ENCODE measurements at places on chromosomes 7 and 10.

- no peak for DNase-seq
Measured at GRCh38 chr10:129771024-129771423, 193.1 kb downstream of the EBF3 start.

- DNase-seq = peak; percentile 2
Measured at GRCh38 chr7:37211097-37211880, 237.4 kb downstream of the ELMO1 start.

DNA sequence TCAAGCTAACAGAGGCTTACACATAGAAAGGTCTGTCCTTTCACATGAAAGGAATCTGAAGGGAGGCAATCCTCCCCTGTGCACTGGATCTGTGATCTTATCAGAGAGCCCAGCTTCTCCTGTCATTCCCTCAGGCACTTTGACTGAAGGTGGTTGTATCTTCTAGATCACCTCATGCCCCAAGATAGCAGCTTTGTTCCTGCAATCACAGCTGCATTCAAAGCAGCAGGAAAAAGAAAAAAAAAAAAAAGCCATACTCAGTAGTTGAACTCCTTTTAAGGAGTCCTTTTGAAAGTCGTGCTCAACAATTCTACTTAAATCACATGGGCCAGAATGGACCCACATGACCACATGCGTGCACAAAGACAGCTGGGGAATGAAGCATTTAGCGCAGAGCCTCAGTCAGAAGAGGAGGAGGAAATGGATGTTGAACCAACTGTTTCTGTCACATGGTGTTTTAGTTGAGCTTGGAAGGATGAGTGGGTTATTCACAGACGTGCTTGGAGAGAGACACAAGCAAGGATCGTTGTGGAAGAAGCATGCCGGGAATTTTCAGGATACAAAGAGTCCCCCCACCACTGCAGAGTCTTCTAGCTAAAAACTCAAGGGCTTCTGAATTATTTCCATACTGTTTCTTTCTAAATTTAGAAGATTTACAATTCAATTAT lies 13.0 kb upstream of the PFKP start:
- DNase-seq = no peak

DNA sequence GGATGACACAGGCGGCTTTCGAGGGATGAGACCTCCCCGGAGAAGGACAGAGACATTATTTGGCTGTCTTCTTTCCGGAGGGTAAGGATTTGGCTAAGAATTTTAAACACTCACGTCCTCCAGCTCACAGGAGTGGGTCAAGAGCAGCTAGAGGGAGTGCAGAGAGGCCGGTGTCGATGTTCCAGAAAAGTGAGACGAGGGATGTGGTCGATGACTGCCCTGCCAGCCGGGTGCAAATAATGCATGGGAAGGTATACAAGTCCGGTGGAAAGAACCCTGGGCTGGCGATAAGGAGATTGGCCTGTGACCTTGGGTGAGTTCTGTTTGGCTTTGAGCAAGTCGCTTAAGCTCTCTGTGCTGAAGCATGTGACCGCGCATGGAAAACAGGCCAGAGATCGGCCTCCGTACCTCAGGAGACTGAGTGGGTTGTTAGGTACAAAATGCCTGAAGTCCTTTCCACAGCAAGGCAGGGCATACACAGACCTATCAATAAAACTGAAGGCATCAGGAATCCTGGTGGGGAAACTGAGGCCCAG lies 149.1 kb downstream of the UBE2H start:
- DNase-seq = no peak

DNA sequence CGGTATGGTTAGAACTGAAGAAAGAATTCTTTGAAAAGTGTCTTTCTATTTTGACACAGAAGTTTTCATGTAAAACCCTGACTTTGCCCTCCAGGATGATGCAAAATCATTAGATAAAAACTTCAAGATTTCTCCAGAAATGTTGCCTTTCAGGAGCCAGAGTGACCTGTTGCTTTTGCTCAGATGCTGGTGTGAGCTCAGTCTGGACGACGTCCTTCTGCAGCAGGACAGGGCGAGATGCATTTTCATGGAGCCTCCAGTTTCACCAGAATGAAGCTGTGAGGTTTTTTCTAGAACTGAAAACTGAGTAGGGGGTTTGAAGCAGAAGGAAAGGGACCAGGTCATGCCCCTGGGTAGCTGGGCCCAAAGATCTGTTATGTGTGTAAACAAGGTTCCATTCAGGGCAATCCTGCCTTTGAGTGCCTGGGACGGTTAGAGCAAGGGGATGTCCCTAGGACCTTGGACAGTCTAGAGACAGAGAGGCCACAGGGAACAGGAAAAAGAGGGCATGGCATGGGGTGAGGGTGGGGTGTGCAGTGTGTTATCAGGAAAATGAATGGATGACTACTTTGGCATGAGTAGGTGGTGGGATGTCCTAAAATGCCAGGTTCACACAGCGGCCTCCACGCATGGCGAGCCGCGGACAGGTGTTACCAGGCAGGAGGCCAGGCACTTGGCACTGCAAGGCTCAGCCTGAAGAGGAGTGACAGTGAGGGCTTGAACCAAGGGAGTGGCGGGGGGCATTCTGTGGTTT lies 356.3 kb downstream of the CXCL12 start:
- DNase-seq = no peak

DNA sequence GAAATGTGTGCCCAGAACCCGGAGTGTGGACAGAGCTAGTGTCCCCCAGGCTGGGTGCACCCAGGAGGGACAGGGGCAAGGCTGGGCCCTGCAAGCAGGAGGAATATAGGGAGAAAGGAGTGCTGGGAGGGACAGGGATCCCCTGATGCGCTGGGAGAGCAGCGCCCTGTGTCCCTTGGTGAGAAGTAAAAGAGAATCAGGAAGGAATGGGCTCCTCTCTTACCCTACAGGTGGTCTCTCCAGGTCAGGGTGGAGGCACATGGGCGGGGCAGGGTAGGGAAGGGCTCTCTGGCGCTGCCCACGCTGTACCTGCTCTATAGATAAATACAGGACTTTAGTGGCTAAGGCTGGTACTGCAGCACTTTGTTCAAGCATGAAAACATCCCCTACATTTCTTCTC lies 753.8 kb downstream of the GRID1 start:
- DNase-seq = no peak

Data from non-pigmented ciliary epithelial cell (primary cell).